HCT116 (cell line): ENCODE measurements at places on chromosomes 11 and 22.

DNA sequence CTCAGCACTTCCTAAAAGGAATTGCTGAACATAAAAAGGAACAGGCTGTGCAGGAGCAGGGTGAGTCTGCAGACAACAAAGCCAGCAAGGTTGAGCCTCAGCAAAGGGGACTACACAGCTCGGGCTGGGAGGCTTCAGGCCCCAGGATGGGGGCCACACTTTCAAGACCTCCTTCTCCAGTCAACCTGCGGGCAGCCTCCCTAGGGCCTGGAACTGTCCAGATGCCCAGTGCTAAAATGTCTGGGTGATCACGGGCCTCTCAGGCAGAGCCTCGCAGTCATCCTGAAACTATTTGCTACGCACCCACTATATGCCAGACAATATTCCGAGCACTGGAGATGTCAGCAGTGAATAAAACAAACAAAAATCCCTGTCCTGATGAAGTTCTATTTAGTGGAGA is 3.9 kb upstream of the NEFH start:
- no peak for DNase-seq

- DNase-seq = no peak
Measured at GRCh38 chr11:121887976-121888557, 227.9 kb downstream of the BLID start.

GRCh38 chr11:84594602-84595001 is 1032.5 kb downstream of the DLG2 start:
- no peak for DNase-seq

DNA sequence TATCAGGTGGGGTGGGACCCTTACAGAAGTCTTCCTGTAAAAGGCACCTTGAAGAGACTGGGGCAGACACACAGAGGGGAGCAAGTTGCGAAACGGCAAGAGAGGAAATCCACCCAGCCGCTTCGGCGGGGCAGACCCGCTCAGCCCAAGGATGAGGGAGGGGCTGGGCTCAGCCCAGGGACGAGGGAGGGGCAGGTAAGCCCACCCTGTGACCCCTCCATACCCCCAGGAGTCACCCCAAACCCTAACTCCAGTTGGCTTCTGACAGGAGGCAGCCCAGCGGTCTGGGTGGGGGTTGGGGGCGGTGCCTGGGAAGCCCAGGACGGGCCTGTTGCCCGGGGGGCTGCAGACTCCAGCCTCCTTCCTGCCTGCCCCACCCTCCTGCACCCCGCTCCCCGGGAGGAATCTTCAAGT is 965 bp downstream of the OSBPL5 start:
- no peak for DNase-seq

DNA sequence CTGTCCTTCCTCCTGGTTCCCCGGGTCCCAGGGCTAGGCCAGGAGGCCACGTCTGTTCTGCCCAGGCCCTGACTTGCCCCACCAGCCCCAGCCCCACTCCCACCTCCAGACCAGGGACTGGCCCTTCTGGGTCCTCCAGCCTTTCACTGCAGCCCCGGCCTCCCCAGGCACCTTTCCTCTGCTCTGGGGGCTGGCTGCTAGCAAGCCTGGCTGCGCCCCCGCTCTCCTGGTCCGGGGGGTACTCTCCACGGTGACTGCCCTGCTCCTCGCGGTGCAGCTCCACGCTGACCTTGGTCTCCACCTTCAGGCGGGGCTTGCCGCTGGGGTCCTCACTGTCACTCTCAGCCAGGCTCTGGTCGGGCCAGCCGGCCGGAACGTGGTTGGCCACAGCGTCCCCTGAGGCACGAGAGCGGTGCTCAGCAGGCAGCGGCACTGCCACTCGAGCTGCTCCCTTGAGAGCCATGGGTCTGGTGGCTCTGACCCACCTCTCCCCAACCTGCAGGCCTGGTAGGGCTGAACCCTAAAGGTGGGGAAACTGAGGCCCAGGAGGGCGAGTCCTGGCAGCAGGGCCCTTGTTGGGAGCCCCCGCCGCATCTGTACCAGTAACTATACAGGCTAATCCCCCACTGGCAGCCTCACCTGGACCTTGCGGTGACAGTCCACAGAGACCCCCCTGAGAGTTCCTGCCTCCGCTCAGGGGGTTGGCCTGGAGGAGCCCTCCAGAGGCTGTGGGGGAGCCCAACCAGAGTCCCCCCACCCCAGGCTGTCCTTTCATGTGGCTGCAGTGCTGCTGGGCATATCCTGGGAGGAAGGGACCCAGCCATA is 29.0 kb downstream of the TRMU start:
- DNase-seq = no peak

DNA sequence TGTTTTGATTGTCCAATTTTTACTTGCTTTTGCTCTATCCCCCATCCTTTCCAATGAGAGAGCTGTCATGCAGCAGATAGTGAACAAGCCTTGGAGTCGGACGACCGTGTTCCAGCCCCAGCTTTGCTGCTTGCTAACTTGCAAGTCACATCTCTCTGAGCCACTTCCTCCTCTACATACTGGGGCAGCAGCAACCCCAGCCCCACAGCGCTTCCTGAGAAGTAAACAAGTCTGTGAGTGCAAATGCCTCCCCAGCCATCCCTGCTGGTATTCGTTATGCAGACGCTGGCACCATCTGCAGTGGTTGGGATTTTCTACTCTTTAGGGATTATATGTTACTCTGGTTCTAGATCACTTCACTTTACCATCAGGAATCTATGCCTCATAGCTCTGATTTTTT is 35.0 kb downstream of the TPBGL start:
- no peak for DNase-seq

GRCh38 chr11:77046060-77046501 is 11.9 kb downstream of the B3GNT6 start:
- DNase-seq = peak; percentile 37

DNA sequence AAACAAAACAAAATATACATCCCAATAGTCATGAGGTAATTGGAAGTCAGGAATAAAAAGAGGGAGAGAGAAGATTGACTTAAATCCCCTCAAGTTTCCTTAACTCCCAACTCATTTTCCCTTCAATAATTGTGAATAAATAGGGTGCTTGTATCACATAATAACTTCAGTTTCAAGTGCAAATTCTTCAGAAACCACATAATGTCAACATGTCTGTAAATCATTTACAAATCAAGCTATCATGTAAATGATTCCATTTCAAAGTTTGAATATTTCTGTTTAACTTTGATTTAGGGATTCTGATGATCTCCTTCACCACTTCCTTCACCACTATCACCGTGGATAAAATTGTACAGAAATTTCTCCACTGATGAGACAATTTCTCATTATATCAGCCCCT is 23.2 kb downstream of the CASP5 start:
- no peak for DNase-seq

- no peak for DNase-seq
Measured at GRCh38 chr11:2958251-2958650, 29.0 kb upstream of the PHLDA2 start.

DNA sequence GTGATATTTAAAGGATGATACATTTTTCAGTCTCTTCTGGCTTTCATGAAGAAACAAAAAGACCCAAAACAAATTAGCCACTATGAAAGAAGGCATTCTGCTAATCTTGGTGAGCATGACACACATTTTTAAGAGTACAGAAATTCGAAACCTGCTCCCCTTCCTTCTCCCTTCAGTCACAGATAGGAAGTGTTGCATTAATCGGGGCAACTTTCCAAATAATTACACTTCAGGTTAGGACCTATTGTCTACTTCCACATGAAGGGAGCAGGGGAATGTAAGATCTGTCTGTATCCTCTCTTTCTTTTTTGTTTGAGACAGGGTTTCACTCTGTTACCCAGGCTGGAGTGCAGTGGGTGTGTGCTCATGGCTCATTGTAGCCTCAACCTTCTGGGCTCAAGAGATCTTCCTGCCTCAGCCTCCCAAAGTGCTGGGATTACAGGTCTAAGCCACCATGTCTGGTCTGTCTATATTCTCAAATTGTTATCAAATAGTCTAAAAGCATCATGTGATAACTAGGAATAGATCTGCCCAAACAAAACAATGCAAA is 45.8 kb downstream of the NCAM1 start:
- DNase-seq = no peak

- no peak for DNase-seq
Measured at GRCh38 chr11:94925422-94926270, 47.7 kb downstream of the CWC15 start.

DNA sequence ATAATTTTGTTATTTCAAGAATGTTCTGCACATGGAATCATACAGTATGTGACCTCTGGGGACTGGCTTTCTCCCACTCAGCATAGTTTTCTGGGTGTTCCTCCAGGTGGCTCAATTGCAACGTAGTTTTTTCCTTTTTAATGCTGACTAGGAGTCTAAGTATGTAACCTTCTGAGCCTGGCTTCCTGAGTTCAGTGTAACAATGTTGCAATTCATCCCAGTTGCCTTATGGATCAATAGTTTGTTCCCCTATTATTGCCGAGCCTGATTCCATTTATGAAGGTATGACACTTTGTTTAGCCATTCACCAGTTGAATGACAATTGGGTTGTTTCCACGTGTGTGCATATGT is 128.3 kb downstream of the CRYBB2 start:
- DNase-seq = no peak

- DNase-seq = no peak
Measured at GRCh38 chr11:28490773-28491382, 382.7 kb downstream of the METTL15 start.

DNA sequence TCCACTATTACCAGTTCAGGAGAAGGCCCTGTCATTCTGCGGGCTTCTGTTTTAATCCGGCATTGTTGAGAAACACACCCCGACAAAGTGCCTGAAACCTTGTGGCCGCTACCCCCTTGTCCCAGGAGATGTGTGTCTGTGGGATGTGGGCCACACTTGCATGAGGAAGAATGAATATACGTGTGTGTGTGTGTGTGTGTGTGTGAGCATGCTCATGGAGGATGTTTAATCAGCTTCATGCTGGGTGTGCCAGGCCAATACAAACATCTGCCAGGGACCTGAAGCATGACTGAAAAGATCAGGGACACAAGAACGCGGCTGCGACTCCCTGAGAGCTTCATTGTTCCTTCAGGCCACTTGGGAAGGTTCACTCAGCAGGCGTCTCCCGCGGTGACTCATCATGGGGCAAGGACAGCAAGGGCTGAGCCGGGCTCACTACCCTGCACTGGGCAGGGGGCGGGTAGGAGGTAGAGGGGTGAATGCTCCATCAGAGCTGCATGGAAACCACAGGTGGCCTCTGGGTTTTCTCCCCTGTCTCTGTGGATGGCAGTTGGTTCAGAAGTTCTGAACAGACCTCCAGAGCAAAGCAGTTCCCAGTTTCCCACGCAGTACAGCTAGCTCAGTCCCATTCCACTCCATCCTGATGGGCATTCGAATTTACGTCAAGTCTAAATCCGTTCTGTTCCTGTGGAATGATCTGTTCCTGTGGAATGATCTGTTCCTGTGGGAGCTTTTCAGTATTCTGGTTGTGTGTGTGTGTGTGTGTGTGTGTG is 7.0 kb upstream of the MALAT1 start:
- peak; percentile 93 for DNase-seq

- no peak for DNase-seq
Measured at GRCh38 chr11:131815590-131815989, 445.2 kb downstream of the NTM start.

DNA sequence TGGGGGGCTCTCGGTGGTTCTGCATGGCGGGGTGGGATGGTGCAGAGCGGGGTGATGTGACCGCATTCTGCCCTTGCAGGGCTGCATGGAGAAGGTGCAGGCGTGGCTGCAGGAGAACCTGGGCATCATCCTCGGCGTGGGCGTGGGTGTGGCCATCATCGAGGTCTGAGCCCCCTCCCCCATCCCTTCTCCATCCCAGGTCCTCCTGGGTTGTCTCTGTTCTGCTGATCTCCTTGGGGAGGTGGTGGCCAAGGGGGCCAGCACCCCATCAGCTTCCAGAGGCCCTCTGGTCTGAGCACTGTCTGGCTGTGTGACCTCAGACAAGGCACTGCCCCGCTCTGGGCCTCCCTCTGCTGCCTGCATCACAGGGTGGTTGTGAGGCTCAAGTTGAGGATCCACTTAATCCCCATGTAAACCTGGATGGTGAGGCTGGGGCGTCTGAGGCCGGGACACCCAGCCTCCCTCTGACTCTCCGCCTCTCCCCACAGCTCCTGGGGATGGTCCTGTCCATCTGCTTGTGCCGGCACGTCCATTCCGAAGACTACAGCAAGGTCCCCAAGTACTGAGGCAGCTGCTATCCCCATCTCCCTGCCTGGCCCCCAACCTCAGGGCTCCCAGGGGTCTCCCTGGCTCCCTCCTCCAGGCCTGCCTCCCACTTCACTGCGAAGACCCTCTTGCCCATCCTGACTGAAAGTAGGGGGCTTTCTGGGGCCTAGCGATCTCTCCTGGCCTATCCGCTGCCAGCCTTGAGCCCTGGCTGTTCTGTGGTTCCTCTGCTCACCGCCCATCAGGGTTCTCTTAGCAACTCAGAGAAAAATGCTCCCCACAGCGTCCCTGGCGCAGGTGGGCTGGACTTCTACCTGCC is 53.3 kb downstream of the CD82 start:
- DNase-seq = no peak

DNA sequence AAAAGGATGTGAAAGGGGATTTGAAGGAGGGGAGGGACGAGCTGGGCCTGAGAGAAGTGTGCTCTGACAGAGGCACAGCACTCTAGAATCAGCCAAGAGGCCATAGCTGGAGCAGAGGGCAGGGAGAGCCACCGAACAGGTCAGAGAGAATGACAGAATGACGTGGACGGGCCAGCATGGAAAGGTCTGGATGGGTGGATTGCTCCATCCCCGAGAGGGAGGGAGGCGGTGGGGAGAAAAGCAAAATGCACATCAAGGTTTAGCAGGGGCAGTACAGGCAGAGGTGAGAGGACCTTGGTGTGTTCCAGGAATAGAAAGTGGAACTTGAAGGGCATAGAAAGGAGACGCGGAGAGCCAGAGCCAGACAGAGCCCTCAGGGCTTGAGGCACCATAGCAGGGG is 6.9 kb downstream of the PMM1 start:
- no peak for DNase-seq

DNA sequence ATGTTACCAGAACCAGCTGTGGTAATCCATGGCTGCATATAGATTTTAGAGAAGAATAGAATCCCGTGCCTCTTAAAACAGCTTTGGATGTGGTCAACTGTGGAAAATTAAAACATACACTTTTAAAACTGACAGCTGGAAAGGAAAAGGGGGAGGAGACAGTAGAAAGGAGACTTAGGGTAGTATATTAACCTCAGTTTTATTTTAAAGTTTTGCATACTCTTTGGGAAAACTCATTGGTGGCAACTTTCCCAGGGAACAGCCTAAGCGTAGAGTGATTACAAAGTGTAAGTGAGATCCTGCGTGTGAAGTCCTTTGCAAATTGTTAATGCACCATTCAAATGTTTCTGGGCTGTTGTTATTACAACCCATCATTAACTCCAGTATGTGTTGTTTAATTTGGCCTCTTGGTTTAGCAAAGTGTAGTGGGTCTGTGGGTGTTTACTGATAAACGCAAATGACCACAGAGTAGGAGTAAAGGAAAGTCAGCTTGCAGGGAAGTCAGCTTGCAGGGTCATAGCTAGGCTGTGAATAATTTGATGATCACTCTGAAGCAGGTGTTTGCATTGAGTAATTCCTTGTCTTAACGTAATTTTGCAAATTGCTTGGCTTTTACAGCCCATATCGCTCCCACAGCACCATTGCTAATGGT is 88.0 kb upstream of the DBX1 start:
- DNase-seq = no peak

DNA sequence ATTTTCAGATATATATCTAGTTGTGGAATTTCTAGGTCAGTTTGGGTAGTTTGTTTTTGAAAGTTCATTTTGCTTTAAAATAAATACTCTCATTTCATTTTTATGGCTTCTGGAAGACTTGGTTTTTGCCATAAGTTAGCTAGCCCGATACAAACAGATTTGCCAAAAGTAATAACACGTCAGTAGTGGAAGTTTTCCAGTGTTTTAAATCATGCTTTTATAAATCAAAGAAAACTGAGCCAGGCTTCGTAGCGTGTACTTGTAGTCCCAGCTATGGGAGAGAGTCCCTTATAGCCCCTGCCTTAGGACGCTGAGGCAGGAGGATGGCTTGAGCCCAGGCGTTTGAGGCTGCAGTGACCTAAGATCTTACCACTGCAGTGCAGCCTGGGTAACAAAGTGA is 21.7 kb upstream of the MICALL1 start:
- DNase-seq = no peak
